B cell (primary cell): ENCODE measurements at places on chromosomes 6 and 20.

DNA sequence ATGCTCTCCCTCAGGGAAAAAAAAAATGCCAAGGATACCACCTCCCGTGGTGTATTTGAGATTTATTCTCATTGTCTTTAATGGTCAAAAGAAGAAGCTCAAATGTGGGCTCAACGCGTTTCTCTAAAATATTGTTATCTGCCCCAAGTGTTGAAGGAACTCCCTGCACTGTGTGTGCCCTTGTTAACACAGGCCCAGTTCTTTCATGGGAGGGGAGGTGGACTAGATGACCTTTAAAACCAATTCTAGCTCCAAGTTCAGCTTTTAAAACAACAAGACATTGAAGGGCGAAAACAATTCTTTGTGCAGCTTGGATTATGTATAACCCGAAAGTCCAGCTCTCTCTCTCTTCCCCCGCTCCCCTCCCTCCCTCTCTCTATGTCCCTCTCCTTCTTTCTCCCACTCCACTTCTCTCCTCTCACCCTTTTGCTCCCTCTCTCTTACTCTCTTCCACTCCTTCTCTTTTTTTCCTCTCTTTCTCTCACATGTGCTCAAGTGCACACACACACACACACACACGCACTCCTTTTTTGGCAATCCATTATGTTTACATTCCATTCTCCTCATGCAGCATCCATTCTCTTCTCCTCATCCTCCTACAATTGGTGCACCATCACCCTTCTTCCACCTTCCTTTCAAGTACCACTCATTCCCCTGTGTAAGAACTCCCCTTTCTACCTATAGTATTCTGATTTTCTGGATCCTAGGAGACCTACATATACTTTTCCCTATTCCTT is 8.5 kb downstream of the HLA-DMB start:
- peak; percentile 15 for DNase-seq

DNA sequence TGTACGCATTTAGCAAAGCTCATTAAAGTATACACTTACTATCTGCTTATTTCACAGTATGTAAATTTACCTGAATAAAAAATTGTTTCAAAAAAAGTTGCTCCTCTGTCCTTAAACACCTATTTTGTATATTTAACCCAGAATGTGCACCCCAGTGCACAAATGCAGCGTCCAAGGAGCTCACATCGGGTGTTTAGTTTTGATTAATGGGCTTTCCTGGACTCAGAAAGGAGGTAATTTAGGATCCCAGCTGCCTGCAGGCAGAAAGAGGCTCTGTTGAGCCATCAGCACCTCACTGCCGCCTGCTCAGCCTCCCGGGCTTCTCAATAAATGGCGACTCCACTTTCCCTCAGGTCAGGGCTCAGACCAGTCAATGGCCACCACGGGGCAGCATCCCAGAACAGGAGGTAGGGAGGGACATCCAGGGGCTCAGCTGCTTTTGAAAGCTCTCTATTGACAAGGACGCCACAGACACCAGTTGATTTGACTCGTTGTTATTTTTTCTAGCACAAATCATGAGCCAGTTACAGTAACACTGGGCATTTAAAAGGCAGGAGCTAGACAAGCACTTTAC is 70.2 kb upstream of the TBC1D7 start:
- DNase-seq = no peak

DNA sequence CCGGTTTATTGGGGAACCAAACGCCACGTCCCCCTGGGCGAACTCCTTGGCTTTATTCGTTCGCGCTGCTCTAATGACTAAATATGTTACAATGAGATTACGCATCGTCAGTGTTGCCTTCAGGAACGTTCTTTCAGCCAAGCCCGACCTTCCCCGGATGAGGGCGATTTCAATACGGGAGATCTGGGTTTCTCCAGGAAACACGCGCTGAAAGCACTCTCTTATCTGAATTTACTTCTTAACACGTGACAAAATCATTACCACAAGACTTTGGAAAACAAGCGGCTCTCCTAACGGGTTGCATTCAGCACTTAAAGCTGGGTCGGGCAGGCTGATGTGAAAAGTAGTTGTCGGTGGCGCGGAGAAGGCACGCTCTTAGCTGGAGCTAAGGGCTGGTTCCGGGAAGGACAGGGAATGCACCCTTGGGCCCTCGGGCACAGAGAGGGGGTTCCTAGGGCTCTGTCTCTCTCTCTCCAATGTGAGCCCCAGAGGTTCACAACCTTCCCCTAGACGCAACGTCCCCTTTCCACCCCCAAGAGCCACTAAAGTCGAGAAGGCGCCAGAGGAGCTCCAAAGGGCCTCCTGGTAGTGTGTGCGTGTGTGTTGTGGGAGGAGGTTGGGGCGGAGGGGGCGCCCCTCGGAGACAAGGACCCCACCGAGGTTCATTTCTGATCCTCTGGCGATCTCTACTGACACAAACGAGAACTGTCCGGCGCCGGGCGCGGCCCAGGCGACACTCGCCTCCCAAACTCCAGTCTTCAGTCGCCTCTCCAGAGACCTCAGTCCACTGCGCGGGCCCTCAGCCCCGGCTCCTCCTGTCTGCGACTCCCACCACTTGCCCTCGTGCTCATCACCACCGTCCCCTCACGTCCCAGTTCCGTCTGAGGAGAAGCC is 7.1 kb upstream of the NKX2-2 start:
- peak; percentile 26 for DNase-seq

DNA sequence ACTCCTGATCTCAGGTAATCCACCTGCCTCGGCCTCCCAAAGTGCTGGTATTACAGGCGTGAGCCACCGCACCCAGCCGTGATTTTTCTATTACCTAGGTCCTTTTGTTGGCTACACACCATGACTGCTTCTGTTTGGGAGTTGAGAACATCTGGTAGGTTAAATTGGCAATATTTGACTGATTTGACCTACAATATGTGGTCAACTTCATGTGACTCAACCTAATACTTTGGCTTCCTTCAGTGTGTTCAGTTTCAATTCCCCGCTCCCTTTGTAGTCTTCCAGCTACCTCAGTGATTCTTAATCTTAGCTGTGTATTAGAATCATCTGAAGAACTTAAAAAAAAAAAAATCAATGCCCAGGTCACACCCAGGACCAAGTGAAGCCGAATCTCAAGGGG is 47.4 kb downstream of the MYB start:
- DNase-seq = no peak

- no peak for DNase-seq
Observed at GRCh38 chr6:72535124-72535523, 86.7 kb upstream of the KCNQ5 start.

DNA sequence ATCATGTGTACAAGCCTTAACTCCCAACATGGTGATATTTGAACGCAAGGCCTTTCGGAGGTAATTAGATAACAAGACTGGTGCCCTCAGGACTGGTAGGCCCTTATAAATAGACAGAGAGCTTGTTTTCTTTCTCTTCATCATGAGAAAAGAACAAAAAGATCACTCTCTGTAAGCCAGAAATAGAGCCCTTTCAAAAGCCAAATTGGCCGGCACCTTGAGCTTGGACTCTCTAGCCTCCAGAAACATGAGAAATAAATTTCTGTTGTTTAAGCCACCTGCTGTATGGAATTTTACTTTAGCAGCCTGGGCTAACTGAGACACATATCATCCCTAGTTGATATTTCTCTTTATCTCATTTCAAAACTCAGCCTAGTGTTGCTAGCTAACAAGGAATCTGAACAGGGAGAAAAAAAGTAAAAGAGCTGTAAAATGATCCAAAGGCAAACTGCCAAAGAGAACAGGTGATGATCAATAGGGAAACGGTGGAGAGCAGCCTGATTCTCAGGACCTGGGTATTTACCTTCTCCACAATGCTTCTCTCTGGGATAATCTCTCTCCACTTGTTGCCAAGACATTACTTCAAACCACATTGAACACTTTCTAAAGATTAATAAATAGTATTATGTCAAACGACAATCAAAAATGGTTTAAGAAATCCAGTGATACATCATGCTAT is 6.1 kb downstream of the COL21A1 start:
- no peak for DNase-seq

DNA sequence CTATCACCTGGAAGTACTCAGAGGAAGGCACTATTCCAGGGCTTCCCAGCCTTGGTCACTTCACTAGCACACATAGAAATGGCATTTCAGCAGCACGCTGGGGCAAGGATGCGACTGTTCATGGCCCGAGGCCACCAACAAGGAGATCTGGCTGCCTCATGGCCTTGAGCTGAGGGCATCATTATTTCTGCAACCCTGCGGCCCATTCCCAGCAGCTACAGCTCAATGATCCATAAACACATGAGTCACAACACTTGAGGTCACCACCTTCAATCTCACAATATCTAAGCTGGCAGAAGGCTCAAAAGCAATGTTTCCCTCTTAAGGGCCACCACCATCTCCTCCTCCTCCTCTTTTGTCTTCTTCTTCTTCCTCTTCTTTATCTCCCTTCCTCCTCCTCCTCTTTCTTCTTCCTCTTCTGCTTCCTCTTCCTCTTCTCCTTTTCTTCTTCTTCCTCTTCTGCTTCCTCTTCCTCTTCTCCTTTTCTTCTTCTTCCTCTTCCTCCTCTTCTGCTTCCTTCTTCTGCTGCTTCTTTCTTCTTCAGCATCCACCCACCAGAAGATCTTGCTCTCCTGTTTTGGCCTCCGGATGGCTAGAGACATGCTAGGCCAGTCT is 382.9 kb upstream of the CNR1 start:
- DNase-seq = no peak

DNA sequence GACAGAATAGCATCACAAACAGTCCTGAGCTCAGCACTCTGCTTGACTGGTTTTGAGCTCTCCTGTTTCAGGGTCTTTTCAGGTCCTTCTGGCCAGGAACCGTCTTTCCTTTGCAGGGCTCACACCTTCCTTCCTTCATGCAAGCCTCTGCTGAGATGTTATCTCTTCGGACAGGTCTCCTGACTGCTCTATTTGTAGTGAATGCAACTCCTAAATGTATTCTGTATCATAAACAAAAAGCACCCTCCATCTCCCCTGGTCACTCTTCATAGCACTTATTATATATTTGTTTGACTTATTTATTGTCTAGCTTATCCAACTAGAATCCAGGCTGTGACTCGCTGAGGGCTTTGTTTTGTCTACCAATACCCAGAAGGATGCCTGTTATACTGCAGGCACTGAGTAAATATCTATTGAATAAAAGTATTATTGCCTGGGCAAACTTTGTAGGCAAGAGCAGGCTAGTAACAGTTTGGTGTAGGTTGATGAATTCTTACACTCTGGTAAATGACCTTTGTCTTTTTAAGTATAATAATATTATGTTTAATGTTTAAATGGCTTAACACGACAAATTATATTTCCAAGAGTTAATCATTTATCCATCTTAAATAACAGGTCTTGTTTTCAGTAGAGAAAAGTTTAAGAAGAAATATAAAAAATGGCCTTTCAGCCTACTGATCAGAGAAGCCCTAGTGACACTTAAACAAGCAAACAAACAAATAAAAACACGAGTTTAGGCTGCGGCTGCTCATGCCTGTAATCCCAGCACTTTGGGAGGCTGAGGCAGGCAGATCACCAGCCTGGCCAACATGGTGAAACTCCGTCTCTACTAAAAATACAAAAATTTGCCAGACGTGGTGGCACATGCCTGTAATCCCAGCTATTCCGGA is 199.7 kb downstream of the BCAS1 start:
- no peak for DNase-seq

DNA sequence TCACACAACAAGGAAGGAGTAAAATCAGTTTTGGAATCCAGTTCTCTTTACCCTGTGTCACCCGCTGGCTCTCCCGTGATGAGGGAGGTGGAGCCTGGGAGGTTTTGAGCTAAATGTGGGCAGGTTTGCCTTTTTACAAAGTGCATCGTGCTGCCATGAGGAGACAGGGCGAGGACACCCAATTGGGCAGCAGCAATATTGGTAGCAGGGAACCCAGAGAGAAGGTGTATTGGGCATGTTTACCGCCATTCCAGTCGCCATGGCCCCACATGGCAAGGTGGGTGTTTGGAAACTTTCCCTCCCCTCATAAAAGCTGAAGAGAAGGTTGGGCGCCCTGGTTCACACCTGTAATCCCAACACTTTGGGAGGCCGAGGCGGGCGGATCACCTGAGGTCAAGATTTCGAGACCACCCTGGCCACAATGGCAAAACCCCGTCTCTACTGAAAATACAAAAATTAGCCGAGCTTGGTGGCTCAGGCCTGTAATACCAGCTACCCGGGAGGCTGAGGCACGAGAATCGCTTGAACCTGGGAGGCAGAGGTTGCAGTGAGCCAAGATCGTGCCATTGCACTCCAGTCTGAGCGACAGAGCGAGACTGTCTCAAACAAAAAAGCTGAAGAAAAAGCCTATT is 3.5 kb upstream of the UBE2V1 start:
- DNase-seq = no peak
